ENCODE measurements at places on chromosomes 11 and 22.

DNA sequence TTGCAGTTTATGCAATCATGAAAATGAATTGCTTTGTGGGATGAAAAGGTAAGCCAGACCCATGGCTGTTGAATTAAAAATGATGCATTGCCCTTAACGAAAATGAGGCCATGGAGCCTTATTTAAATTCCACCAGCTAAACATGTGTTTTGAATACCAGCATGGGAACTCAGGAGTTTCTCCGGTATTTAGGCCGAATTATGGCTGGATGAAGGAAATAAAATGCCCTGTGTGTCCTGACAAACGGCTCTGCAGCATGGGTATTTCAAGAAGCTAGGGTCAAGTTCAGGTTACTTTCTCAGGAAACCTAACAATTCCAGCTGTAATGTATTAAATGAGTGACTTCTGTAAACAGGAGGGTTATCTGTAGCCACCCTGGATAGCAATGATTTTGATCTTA lies 38.3 kb downstream of the AMOTL1 start:
- DNase-seq = no peak

- DNase-seq = no peak
Observed at GRCh38 chr22:42623301-42623751, 8.6 kb upstream of the POLDIP3 start.

DNA sequence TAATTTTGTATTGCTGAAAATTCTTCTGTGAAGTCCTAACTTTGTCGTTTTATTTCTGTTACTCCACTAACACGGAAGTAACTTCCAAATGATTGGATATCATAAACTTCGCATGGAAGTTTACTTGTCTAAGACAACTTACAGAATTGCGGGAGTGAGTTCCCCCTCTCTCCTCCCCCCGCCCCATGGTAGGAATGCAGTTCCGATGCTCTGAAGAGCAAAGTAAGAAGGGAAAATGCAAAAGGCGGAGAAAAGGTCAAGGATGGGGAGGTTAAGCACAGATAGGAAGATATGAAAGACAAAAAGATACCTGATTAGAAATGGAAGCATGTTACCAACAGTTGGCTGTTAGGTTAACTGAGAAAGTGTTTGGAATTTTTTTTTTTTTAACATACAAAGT lies 1.3 kb downstream of the EIF3M start:
- no peak for DNase-seq

GRCh38 chr11:120978701-120979100 lies 45.2 kb upstream of the TBCEL start:
- DNase-seq = no peak

- no peak for DNase-seq
Observed at GRCh38 chr11:119369132-119369925, 12.2 kb downstream of the USP2 start.

DNA sequence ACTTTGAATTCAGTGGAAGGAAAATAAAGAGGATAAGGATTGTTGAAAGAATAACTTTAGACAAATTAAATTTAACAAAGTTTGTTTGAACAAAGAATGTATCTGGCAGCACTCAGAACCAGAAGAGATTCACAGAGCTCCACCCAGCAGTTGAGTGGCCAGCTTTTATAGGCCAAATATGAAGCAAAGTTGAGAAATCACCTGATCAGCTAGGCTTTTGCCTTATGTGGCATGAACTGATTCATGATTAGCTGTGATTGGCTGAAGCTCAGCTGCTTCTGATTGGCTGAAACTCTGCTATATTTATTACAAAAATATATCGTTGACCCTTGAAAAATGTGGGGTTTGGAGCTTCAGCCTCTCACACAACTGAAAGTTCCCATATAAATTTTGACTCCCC lies 62.6 kb downstream of the PIWIL4 start:
- DNase-seq = no peak

GRCh38 chr11:34957206-34957605 lies 40.8 kb downstream of the PDHX start:
- no peak for DNase-seq

GRCh38 chr11:123622576-123622975 lies 31.8 kb downstream of the SCN3B start:
- no peak for DNase-seq

GRCh38 chr22:38035530-38035885 lies 21.7 kb upstream of the PICK1 start:
- no peak for DNase-seq

DNA sequence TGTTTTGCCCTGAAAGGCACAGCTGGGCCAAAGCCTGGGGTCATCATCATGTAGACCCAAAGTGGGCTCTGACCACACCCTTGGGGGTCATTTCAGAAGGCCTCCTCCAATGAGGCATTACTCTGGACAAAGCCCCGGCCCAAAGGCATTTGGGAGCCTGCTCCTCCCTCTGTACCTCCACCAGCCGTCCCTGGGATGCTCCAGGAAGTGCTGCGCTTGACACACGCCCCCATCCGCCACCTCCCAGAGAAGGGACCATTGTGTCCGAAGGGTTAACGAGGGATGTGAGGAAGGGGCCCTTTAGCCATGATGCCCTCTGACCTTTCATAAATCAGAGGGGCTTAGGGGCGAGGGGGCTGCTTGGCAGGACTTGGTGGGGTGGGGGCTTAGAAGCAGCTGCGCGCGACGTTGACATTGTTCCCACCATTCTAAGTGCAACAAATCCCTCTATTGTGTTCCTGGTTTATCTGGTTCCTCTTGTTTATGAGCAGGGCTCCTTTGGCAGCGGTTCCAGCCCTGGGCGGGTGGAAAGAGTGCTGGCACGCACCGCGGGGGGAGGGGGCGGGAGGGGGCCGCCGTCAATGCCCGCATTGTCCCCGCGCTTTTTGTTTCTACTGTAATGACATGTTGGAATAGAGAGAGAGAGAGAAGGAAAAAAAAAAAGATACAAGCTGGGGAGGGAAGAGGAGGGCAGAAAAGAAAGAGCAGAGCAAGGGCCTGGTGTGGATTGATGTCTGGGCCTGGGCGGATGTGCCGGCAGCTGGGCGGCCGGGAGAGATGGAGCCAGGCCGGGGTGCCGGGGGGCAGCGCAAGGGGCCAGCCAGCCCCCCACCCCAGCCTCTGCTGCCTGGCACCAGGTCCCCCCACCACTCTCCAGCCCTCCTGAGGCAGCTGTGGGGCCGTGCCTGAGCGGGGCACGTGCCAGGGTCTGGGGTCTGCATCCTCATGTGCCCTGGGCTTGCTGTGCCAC lies 32.1 kb upstream of the SOX10 start:
- no peak for DNase-seq

GRCh38 chr22:46587492-46588278 lies 32.5 kb upstream of the GRAMD4 start:
- no peak for DNase-seq

GRCh38 chr11:115751243-115752015 lies 247.2 kb upstream of the CADM1 start:
- no peak for DNase-seq

DNA sequence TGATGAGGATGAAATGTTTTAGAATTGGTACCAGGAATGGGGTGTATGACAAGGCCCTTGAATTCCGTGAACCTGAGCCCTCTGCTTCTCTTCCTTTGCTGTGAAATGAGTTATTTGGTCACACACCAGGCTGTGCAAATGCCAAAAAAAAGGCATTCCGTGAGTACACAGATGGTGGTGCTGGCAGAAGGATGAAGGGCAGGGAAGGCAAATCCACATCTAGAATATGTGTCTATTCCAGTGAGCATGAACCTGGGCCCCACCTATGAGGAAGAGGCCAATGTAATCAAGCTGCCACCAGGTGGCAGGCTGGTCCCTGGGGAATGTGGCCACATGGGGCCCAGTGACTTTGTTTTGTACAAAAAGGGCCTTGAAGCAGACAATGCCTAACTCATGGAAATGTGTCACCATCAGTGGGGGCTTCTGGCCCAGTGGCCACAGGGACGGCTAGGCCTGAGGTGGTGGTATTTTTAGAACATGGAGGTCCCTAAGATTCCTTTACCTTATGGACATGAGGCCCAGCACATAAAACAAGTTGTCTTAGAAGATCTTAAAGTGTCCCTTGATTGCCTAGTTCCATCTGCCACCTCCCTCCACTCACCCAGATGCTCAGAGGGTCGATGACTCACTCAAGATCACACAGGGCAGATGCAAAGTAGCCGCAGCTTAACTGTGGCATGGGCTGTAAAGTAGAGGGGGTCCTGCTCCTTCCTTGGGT lies 3.9 kb upstream of the RNF215 start:
- DNase-seq = peak; percentile 57

DNA sequence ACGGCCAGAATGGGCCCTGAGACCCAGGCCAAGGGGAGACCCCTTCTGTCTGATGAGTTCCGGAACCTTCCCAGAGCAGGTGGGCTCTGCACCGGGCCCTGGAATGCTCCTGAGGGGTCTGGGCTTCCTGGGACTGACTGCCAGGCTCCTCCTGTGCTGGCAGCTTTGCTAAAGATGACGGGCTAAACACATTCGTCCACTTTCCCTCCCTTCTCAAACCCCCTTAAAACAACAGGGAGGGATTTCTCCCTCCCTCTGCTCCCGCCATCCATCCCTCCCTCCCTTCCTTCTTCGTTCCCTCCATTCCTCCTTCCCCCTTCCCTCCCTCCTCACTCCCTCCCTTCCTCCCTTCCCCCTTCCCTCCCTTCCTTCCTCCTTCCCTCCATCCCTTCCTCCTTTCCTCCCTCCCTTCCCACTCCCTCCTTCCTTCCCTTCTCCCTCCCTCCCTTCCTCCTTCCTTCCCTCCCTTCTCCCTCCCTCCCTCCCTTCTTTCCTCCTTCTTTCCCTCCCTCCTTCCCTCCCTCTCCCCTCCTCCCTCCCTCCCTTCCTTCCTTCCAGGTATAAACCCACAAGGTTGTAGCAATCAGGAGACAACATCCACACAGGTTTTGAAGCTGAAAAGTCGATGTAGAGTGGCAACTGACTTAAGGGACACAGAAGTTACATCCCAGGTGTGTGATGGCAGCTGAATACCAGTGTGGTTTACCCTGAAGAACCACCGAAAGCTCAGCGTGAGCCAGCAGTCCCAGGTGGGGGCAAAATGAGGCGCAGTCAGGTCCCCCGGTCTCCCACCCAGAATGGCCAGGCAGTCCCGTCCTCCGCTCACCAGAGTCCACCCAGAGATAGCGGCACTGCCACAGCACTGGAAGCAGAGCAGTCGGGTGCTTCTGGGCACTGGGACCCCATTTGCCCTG lies 18.8 kb upstream of the MGAT3 start:
- DNase-seq = no peak

DNA sequence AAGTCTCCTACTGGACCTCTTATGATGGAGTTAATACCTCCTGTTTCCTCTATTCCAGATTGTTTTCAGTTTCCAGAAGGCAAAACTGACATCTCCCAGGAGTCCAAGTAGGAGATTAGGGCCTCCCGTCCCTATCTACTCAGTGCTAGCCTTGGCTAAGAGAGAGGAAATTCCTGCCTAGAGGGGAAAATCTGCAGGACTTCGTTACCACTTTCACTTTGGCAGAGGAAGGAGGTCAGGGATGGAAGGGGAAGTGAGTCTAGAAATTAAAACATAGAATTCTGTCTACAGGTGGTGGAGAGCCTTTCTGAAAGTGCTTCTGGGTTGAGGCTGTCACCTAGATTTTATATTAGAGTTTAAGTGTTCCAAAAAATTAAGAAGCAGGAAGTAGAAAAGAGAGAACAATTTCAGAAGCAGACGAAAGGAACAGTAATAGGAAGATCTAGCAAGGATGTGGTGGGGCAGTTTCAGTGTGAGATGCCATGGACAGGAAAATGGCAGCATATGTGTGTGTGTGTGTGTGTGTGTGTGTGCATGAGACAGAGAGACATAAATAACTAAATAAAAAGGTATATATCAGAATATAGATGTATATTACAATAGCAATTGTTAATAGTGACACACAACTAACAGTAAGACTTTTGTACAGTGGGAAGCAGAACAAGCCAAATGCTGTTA lies 2.4 kb upstream of the TRIM68 start:
- no peak for DNase-seq

DNA sequence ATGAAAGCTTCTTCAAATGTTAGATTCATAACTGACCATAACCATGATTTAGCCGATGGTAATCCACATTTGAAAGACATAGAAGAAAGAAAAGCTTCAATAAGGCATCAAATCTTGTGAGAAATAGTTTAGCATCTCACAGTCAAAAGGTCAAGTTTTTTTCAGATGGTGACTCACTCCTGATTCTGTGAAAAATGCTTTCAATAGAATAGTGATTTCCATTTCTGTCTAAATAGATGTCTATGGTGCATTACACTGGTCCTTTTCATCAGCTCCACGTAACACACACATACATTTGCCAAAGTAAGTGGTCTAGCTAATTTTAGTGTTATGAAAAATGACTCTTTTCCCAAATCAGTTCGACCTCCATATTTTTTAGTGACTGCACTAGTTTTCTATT lies 139.2 kb downstream of the LRRC4C start:
- DNase-seq = no peak

GRCh38 chr11:117979481-117980211 lies 6.5 kb upstream of the IL10RA start:
- DNase-seq = no peak
